ENCODE measurements at places on chromosomes 12 and 14.

DNA sequence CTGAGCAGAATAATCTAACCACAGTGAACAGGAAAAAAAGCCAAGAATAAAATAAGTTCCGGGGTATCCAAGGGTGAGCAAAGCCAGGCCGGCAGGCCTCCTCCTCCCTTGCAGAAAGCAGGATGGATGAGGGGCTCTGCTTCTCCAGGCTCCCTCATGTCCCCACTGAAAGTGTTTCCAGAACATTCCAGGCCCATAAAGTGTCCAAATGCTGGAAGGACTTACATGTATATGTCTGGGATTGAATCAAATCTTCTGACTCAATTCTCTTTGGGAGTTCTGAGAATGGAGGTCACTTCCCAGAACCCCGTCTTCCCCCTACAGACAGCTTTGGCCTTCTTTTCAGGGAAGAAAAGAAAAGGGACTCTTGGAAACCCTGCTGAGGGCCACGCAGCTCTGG is 25.0 kb upstream of the BDKRB1 start:
- DNase-seq: no peak

DNA sequence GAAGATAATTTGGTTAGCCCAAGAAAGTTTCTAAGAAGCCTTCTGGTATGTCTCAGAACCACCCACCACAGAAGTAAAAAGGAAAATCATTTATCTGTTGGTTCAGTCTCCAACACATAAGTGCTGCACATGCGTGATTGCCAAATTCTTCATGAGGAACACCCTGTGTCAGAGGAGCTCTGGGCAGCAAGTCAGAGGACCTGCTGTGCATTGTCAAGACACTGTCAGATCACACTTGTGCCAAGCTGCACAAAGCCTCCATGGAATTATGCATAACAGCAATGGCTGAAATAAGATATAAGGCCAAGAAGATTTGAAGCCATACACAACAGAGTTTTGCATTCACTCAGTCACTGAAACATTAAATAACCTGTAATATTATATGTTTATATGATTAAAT is 1304.7 kb upstream of the FLRT2 start:
- DNase-seq: peak; percentile 19

DNA sequence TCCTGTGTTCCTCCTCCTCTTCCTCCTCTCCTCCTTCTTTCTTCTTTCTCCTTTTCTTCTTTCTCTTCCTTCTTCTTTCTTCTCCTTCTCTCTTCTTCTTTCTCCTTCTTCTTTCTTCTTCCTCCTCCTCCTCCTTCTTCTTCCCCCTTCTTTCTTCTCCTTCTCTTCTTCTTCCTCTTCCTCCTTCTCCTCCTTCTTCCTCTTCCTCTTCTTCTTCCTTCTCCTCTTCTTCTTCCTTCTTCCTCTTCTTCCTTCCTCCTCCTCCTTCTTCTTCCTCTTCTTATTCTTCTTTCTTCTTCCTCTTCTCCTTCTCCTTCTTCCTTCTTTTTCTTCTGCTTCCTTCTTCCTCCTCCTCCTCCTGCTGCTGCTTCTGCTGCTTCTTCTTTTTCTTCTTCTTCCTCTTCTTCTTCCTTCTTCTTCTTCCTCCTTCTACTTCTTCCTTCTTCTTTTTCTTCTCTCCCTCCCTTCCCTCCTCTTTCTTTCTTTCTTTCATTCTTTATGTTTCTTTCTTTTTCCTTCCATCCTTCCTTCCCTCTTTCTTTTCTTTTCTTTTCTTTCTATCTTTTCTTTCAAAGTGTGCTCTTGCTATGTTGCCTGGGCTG is 19.0 kb downstream of the C12orf71 start:
- DNase-seq: no peak

GRCh38 chr12:31999692-32000091 is 40.5 kb downstream of the RESF1 start:
- DNase-seq: no peak

DNA sequence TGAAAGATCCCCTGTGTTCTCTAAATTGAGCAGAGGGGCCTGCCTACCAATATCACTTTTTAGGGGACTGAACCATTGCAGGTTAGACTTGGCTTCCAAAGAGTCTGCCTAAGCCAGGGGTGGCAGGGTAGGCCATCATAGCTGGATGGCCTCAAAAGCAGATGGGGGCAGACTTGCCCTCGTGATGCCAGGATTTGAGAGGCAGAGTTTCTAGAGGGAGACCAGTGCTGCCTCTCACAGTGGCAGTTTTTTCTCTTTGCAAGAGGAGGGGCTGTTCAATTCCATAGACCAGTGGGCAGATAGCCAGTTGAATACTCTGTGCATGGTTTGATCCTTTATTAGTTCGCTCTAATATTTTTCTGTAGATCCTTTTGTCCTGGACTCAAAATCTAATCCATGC is 23.8 kb upstream of the SMCO2 start:
- DNase-seq: no peak

- DNase-seq: no peak
Measured at GRCh38 chr14:100066962-100067361, 1.7 kb downstream of the EVL start.

- DNase-seq: no peak
Measured at GRCh38 chr12:2443776-2444175, 351.0 kb upstream of the FKBP4 start.

GRCh38 chr14:31541702-31542101 is 19.5 kb upstream of the NUBPL start:
- DNase-seq: no peak

- no peak for DNase-seq
Measured at GRCh38 chr14:69045857-69046475, 66.9 kb upstream of the ACTN1 start.

DNA sequence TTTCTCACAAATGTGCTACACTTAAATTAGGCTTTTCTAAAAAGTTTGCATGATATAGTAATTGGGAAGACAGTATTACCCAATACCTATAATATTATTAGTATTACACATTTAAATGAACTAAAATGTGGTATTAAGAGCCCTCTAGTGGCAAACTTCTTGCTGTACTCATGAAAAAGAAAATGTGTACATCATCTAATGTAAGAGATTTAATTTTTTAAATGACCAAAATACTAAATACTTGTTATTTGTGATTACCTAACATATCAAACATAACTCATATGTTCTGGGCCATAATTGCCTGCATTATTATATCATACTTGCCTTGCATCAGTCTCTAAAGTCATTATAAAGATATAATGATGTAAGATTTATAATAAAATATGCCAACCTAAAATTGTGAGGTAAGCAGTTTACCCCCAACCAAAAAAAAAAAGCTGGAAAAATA is 64.2 kb downstream of the DNAI7 start:
- no peak for DNase-seq

GRCh38 chr12:56723889-56724700 is 1.0 kb downstream of the NACA start:
- DNase-seq: peak; percentile 88

DNA sequence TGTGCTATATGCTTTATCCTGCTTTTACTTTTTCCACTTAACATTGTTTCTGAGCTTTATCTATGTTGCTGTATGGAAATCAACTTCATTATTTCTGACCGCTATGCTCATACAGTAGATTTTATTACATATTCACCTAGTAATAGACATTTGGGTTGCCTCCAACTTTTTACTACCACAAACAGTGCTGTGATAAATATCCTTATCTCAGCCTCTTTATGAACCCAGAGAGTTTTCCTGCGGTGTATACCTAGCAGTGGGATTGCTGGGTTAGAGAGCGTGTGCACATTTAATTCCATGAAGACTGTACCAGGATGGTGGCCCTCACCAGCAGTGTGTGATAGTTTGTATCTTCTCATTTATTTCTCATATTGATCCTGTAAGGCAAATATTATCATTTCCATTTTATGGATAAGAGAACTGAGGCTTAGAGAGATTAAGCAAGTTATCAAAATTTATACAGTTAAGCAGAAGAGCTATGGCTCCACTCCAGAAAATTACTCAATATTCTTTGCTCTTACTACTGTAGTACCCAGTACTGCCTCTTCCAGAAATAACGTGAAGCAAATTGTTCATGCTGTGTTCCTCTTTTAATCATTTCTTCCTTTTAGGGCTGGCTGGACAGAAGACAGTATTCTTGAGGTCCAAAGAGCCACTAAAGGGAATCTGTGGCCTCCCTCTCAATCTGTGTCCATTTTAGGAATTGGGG is 26.3 kb upstream of the CISTR start:
- DNase-seq: no peak

DNA sequence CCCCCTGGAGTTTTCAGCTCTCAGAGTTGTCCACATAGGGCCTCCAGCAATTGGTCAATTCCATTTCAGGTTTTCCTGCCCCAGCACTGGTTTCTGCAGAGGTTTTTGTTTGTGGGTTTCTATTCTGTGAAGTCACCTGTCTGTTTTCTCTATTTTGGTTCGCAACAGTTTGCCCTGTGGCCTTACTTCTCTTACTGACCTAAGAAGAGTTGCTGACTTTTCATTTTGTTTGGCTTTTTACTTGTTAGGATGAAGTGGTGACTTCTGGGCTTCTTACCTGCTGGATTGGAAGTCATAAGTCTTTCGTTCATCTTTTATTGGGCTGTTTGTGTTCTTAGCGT is 196.4 kb upstream of the PARP11 start:
- DNase-seq: no peak

DNA sequence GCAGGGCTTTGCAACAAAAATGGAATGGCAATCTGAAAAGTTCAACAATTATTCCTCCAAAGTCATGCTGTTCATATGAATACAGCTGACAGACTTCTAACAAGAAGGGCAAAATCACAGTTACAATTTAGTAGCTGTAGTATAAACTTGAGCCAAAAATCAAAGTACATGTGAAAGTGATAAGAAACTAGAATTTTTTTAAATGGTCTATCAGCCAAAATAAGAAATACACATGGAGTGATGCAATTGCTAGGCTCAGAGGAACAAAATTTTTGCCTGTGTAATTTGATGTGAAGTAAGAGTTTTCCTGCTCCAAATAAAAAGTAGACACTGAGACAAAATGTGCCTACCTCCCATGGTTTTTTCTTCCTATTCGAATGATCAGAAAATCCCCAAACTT is 167.7 kb upstream of the CDKN3 start:
- no peak for DNase-seq

Measured in LNCaP clone FGC (cell line).